Osteoblast (primary cell): ENCODE measurements at places on chromosomes 1 and 21. TPM values are rescaled to one million over a fixed set of nuclear protein-coding genes. Genes with fewer than 3 reads are reported as not detected.

The FBXO2 gene
- total RNA-seq: 0.29 and 0.36 TPM in 2 replicates

The PADI3 gene
- total RNA-seq: not detected in 2 replicates

The VTCN1 gene
- total RNA-seq: not detected in 2 replicates

The ADGRL4 gene
- total RNA-seq: 16.6 and 23.6 TPM in 2 replicates

The RPE65 gene
- not detected in 2 replicates for total RNA-seq

The NBPF4 gene
- total RNA-seq: under 0.01 TPM in 1 of 2 replicates, not detected in the other

The AMY2B gene
- 6.2 and 6.8 TPM in 2 replicates for total RNA-seq

The FAM151A gene
- not detected in 2 replicates for total RNA-seq

The NCAM2 gene
- total RNA-seq: 8.0 and 15.3 TPM in 2 replicates

The ALPL gene
- 7.1 and 8.0 TPM in 2 replicates for total RNA-seq
